ENCODE measurements at places on chromosomes 7 and 10.

DNA sequence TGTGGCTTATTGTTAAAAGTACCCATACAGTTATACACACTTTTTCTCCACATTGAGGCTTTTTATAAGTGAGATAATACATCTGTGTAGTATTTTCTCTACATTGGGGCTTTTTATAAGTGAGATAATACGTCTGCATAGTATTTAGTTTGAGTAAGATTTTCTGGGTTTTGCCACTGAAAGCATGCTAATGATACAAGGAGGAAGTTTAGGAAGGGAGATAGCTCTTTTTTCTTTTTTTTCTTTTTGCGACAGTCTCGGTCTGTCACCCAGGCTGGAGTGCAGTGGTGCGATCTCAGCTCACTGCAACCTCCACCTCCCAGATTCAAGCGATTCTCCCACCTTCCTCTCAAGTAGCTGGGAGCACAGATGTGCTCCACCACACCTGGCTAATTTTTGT is 13.3 kb downstream of the FAM107B start:
- DNase-seq: no peak

- DNase-seq: no peak
These were observed 2.0 kb downstream of the AOC1 start for GRCh38 chr7:150854066-150855000.

- no peak for DNase-seq
These were observed 80.0 kb upstream of the STEAP1B start for GRCh38 chr7:22579961-22580360.

- DNase-seq: no peak
These were observed 7.1 kb upstream of the KCNIP2 start for GRCh38 chr10:101850749-101851148.

DNA sequence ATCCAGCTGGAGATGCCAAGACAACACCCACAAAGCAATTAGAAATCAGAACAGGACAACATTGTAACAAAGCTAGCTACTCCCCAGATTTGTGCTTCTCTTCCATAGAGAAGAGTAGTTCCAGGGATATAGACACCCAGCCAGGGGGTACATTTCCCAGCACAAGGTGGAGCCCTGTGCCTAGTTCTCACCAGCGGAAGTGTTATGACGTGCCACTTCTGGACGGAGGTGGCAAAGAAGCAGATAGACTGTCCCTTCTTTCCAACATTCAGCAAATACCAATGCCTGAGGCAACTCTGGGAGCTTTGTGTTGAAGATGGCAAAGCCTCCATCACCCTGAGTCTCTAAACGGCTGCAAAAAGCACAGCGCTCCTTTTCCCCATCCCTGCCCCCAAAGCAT is 23.4 kb upstream of the GSAP start:
- DNase-seq: no peak

DNA sequence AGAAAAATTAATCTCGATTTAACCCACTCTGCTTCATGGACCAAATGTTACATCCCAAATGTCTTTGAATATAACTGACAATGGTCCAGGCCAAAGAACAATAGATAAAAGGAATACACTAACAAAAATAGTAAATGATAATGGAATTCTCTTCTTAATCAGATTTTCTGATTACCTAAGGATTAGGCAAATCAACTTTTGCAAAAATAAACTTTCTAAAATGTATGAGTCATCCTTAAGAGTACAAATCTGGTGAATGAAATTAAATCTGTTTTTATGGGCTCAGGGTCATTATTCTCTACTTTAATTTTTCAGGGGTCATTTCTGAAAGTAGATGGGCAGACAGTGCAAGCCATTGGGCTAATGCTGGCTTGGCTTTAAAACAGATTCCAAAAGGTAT is 102.1 kb upstream of the FAM13C start:
- DNase-seq: no peak

DNA sequence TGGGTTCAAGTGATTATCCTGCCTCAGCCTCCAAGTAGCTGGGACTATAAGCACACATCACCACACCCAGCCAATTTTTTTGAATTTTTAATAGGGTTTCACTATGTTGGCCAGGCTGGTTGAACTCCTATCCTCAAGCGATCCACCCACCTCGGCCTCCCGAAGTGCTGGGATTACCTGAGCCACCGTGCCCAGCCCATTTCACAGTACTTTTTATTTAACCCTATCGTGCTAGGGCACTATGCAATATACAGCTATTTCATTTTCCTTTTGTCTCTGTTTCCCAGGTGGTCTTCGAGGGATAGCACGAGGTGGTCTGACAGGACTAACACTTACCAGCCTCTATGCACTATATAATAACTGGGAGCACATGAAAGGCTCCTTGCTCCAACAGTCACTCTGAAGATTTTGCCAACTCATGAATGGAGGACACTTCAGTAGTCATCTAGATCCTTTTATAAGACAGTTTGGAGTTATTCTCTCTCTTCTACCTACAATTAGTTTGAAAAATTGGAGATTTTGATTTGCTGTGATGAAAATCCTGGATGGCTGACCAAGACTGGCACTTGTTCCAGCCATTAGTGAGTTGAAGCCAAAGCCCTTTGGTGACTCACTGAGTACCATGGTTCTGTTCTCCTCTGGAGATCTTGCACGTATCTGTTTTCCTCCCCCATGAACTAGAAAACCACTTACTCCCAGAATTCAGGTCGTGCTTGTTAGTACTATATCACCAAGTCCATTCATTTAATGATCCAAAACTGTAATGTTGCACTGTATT is 27.3 kb downstream of the NCOA4 start:
- DNase-seq: no peak

- DNase-seq: no peak
These were observed 108.7 kb downstream of the DNAJC1 start for GRCh38 chr10:21894648-21895342.

DNA sequence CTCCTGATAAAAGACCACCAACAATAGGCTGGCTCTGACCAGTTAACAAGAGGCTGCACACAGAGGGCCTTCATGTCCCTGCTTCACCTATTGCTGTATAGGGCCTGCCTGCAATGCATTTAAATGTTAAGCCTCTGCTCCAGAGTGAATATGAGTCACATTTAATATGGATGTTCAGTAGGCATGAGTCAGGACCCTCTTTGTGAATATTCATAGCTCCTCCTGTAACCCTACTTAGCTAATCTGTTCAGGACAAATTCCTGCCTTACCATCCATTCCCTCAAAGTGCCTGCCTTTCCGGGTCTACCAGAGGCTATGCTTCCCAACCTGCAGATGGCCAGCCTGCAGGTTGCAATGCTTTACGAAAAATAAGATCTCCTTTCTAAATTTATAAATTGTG is 32.5 kb downstream of the ARHGAP22 start:
- no peak for DNase-seq

DNA sequence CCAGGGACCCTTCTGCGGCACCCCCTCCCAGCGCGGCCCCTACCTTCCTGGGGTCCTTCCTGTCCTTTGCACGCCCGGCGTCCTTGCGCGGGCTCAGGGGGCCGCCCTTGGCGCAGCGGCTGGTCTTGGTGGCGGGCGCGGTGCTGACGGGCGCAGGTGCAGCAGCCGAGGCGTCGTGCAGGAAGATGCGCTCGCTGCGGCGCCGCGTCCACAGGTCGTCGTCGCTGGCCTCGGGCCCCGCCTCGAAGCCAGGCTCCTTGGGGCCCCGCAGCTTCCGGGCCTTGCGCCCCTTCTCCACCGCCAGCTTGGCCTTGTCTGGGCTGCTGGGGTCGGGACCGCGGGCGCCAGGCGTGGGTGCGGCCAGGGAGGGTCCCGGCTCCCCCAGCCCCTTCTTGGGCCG is 49.8 kb downstream of the SLC29A4 start:
- no peak for DNase-seq

GRCh38 chr7:33685981-33686683 is 219.2 kb upstream of the BMPER start:
- peak; percentile 29 for DNase-seq

DNA sequence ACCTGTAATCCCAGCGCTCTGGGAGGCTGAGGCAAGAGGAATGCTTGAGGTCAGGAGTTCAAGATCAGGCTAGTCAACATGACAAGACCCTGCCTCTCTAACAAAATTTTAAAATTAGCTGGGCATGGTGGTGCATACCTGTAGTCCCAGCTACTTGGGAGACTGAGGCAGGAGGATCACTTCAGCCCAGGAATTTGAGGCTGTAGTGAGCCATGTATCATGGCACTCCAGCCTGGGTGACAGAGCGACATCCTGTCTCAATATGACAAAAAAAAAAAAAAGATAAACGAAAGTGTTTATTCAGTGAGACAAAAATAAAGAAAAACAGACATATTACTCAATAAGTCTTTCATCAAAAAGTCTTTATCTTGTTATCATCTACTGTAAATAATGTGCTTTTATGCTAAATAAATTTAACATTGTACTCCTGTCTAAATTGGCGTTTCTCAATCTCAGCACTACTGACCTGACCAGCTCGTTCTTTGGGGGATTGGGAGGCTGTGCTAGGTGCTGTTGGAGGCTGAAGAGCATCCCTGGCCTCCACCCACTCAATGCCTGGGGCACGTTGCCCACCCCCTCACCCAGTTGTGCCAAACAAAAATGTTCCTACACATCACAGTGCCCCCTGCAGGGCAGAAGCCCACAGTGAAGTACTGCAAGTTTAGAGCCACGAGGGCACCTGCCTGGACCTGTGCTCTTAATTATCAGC is 57.7 kb downstream of the NCAPG2 start:
- peak; percentile 61 for DNase-seq

- DNase-seq: no peak
These were observed 173.9 kb downstream of the TNS3 start for GRCh38 chr7:47407821-47408674.

DNA sequence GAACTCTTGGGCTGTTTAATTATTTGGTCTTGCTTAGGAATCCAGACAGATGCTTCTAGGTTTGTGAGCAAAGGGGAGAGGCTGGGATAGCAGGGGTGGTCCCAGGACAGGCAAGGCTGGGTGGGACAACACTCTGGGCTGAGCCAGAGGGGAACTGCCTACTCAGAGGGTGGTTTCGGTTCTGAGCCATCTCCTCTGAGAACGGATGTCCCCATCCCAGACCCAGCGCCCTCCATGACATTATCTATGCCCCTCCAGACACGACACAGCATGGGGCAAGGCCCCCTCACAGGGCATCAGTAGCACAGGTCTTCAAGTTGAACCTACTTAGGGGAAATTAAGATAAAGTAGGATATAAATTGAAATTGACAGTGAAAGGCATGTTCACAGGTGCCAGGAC is 7.1 kb downstream of the ASB10 start:
- DNase-seq: no peak

DNA sequence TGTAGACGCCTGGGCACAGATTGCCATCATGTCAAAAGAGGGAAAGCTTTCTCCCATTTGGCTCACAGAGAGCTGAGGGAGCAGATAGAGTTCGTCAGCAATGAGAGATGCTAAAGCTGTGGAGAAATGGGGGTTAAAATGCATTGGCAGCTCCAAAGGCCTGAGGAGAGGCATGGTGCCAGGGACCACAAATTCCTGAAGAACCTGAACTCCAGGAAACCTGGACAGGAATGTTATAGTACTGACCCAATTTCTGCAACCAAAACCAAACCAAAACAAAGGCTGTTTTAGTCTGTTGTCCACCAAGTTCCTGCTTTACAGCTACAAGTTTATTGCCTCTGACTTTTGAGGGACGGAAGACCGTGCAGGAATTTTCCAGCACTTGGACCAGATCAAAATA is 575.7 kb downstream of the REEP3 start:
- no peak for DNase-seq

GRCh38 chr10:114758331-114758730 is 63.2 kb upstream of the FHIP2A start:
- no peak for DNase-seq

DNA sequence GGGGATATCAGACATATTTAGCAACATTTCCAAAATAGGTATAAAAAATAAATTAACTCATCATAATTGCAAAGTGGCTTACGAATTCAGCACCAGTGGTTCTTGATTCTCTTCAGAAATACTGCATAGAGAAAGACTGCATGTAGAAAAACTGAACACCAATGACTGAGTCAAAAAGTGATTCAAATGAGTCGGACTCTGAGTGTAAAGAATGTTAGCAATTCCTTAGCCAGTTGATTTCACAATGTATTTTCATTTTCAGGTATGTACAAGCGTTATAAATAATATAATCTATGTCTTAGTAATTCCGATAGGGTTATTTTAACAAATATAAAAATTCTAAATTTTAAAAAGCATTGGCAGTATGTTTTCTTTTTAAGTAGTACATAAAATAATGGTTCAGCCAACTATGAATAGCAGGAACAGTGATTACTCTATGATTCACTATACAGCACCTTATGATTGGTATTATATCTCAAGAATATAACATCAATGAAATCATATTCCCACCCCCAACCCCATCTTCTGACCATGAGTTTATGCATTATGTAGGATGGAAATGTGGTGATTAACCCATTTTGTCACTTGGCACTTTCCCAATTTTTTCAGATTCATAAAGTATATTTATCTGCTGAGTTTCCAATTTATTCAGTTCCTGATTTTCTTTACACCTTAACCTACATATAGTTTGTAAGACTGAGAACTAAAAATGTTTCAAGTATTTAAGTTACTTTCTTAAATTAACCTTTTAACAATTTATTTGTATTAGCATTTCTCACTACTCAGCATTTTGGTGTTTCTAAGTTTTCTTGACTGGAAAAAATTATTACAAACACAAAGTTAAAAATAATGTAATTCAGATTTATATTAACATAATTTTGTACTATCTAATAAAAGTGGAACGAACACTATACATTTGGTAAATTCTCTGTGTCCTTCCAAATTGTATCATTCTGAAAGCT is 33.9 kb downstream of the DNAJC1 start:
- no peak for DNase-seq

GRCh38 chr7:9507290-9507689 is 1073.9 kb downstream of the NXPH1 start:
- peak; percentile 4 for DNase-seq

- no peak for DNase-seq
These were observed 218.4 kb downstream of the STK31 start for GRCh38 chr7:23928418-23928775.

DNA sequence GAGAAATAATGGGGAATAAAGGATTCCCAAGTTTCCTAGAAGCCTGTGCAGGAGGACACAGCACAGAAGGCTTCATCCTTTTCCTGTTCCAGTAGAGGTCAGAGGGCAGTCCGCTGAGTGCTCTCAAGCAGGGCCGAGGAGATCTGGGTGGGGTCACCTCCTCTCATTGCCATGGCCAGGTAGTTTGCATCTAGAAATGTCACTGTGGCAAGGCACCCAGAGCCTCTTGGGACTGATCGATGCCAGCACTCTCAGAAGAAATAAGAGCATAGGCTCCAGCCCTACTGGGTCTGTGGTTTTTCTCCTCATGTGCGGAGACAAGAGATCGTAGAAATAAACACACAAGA is 7.9 kb downstream of the NUB1 start:
- DNase-seq: no peak

- no peak for DNase-seq
These were observed 21.8 kb downstream of the PRSS2 start for GRCh38 chr7:142792593-142792992.

Data from iPS-NIHi11 (cell line).